ENCODE measurements at places on chromosomes 11 and 22.

DNA sequence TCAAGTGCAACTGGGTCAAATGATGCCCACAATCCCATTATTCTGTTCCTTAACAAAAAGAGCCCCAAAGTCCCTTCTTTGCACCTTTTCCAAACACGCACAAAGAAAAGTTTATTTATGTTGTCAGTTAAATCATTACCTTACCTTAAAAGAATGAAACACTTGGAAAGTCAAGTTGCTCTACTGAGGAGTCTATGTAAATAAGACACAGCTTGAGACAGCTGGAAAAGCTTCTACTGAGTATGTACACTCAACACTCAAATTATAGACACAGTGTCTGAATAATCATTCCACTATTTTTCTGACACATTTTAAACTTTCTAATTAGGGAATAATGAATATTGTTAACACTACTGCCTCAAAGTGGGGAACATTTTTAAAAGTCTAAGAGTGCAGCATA is 21.6 kb upstream of the PHLDA2 start:
- no peak for DNase-seq

GRCh38 chr11:92775003-92775676 is 194.3 kb upstream of the MTNR1B start:
- DNase-seq = no peak

DNA sequence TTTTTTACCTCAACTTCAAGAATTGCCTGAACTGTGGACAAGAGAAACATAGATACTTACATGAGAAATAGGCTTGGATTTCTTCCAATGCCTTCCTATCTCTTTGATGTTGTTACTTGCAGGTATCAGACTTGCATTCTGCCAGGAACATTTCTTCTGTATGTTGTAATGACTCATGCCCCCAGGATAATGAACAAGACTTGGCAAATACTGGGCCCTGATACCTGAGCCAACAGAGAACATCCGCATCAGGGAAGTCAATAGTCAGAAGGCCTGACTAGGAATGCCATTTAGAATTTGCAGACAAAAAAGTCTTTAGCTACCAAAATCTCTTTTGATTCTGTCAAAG is 273.7 kb upstream of the KIRREL3 start:
- DNase-seq = no peak

- no peak for DNase-seq
Measured at GRCh38 chr11:118081241-118081958, 4.5 kb downstream of the TMPRSS4 start.

- DNase-seq = no peak
Measured at GRCh38 chr11:34653851-34654482, 33.1 kb downstream of the EHF start.

- DNase-seq = no peak
Measured at GRCh38 chr11:17513853-17514252, 30.4 kb downstream of the USH1C start.

GRCh38 chr11:120471994-120472393 is 39.6 kb upstream of the GRIK4 start:
- DNase-seq = no peak
